ENCODE measurements at places on chromosomes 3 and 15.

- DNase-seq, result no peak
These were observed 148 bp downstream of the RBMS3 start for GRCh38 chr3:29281094-29281343.

GRCh38 chr3:4742359-4742758 lies 236.9 kb upstream of the BHLHE40 start:
- DNase-seq, result no peak

DNA sequence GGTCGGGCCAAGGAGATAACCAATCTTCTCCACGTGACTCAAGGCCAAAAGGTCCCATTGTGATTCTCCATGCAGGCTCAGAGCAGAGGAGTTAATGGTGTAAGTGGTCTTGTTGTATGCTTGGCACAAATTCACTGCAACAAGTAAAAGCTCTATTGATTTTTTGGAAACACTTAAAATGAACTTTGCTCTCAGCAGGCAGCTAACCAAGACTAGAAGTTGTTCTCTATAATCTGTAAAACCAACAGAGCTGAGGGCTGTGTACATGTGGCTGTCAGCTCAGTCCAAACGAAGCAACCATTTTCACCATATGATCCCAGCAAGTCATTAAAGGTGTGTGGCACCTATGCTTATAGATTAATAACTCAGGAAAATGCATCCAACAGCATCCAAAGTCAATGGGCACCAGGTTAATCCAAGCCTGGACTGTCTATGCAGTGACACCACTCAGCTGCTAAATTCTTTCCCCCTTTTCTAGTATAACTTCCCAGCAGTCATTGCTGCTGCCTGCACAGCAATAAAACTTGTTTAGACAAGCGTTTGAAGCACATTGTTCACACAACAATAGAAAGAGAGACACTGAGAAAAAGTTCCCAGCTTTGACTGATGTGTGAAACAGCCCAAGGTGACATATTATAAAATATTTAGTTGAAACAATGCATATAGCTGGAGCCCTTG lies 603.8 kb upstream of the ADAMTS9 start:
- no peak for DNase-seq

- DNase-seq, result no peak
These were observed 40.8 kb upstream of the PRR23E start for GRCh38 chr3:127151992-127152650.

DNA sequence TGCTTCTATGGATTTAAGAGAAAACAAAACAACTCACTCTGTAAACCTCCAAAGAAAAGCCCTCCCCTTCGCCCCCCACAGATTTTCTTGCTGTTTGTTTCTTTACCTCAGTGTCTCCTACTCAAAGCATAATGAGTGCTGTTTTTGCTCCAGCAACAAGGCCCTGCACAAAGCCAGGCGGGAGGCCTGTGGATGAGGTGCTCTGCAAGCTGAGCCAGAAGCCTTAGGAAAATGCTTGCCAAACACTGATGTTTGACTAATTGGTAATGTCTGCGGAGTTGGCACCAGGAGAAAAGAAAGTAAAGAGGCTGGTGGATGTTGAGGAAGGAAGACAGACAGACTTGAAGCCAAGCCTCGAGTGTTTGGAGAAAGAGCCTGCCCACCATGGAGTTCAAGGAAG lies 99.7 kb downstream of the RARB start:
- DNase-seq, result no peak

DNA sequence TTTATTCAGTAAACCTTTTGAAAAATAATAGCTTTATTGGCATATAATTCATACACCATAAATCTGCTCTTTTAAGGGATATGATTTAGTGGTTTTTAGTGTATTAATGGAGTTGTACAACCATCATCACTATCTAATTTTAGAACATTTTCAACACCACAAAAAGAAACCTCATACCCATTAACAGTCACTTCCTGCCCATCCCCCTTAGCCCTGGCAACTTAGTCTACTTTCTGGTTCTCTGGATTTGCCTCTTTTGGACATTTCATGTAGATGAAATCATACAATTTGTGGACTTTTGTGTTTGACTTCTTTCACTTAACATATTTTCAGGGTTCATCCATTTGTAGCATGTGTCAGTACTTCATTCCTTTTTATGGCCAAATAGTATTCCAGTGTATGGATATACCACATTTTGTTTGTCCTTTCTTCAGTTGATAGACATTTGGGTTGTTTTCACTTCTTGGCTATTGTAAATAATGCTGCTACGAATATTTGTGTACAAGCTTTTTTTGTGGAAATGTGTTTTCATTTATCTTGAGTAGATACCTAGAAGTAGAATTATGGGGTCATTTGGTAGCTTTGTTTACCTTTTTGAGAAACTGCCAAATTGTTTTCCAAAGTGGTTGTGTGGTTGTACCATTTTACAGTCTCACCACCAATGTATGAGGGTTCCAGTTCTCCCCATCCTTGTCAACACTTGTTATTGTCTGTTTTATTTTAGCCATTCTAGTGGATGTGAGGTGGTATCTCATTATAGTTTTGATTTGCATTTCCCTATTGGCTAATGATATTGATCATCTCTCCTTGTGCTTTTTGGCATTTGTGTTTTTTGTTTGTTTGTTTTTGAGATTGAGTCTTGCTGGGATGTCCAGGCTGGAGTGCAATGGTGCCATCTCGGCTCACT lies 45.8 kb downstream of the SMAD3 start:
- DNase-seq, result no peak

DNA sequence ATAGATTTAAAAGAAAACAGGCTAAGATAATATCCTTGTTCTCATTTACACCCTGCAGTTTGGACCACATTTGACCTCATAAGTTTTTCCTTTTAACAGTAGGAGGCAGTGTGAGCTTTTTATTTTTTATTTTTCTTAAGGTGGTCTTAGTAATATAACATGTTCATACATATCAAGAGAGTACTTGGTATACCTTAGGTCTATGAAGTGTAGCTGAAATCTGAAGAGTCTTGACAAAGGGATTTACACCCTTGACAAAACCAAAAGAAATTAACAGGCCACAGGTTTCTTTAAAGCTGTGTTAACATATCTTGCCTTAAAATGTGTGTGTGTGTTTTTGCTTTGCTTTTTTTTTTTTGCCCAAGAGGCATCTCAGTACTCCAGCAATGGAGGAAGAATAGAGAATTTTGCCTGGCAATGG lies 3.2 kb downstream of the RAP2B start:
- no peak for DNase-seq

- DNase-seq, result no peak
These were observed 439.1 kb upstream of the GRM7 start for GRCh38 chr3:6421666-6422445.

DNA sequence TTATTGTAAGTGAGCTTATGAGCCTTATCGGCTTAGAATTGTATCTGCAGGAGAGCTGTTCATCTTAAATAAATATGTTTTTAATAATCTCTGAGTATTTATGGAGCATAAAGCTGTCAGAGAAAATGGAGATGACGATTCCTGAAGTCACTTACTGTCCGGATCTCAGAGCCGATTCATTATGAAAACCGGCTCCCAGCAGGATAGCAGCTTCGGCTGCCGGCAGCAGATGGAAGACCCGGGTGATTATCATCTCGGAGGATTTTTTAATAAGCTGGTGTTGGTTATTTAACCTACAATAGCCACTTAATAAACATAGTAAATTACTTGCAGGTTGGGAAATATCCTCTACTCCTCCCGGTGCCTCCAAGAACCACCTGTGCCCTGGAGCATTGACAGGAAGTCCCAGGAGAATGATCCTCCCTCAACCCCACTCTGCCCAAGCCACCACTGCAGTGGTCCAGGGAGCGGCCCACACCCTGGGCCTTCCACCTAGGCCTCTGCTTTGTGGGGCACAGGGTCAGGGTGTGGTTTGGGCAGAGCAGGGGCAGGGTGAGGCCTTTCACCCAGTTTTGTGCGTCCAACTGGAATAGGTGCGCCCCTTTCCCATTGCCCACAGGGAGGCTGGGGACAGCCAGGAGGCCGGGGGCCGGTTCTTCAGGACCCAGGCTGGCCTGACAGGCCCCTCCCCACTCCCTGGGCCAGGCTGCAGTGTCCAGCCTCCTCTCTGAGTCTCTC lies 42.2 kb upstream of the PRR23E start:
- DNase-seq, result no peak

DNA sequence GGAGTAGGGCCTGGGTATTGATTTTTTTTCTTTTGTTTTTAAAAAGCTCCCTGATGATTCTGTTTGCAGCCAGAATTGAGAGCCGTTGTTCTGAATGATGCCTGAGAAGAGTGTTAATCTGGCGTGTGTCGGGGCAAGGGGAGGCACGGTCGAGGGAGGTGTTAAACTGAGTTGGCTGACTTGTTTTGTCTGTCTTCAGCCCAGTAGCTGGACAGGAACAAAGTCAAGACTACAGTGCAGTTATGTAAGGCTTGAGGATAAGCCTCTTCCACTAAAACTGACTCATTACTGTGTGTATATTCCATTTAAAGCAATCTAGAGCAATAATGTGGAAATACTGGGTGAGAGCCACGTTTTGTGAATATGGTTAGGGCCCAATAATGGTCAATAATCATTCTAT lies 119.0 kb upstream of the DLG1 start:
- DNase-seq, result no peak

DNA sequence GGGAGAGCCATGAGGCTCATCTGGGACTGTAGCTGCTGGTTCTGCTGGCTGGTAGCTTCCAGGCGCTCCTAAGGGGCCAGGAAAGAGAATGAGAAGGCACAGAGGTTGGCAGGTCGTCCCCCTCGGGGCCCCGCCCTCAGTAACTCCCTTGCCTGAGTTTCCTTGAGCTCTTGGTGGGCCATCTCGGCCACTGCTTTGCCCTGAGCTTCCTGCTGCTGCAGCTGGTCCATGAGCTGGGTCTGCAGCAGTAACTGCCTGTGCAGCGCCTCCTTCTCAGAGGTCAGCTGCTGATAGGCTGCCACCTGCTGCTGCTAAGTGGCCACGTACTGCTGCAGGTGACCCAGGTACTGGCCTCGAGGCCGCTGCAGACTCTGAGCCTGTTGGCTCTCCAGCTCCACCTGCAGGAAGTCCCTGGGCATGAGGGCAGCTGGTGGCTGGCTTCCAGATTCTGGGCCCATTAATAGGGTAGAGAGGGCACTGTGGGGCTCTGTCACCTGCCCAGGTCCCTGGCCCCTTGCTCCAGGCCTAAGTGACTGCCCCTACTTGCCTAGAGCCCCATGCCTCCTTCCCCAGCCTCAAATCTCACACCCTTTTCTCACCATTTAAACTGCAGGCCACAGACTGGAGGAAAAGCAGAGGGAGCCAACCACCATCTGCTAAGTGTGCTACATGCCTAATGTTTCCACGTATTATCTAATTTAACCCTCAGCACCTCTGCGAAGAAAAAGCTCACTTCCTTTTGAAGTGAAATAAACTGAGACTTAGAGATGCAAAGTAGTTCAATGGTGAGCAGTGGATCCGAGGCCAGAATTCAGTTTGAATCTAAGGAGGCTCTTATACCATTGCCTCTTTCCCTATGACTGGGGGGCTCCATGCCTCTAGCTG lies 10.8 kb upstream of the VPS33B start:
- no peak for DNase-seq

- no peak for DNase-seq
These were observed 30.7 kb upstream of the HES1 start for GRCh38 chr3:194105292-194105691.

GRCh38 chr3:124529826-124530571 lies 200.3 kb upstream of the UMPS start:
- no peak for DNase-seq

DNA sequence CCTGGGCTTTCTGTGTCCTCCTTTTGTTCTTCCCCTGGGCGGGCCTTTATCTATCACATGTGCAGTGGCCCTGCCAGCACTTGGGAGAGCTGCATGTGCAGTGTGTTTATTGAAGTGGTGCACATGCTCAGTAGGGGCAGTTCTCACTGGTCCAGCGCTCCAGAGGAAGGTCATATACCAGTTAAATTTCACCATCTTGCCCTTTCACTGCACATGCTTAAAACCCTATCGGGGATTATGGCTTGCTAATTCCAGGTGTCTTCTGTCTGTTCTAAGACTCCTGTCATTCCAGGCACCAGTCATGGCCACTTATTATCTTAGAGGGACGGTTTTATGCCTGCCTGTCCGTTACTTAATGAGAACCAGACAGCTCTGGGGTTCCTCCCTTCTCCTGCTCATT lies 52.2 kb downstream of the ROPN1B start:
- DNase-seq, result no peak

DNA sequence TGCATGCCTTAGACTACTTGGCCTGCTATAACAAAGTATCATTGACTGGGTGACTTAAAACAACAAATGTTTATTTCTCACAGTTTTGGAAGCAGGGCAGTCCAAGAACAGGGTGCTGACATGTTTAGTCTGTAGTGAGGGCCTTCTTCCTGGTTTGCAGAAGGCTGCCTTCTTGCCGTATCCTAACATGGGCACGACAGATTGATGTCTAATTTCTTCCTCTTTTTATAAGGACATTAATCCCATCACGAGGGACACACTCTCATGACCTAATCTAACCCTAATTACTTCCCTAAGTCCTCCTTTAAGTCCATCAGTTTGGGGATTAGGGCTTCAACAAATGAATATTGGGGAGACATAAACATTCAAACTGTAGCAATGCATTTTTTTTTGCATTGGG lies 10.9 kb upstream of the GOLGA8B start:
- DNase-seq, result no peak

- no peak for DNase-seq
These were observed 21.6 kb downstream of the GADL1 start for GRCh38 chr3:30872879-30873278.

- no peak for DNase-seq
These were observed 31.2 kb downstream of the PLA1A start for GRCh38 chr3:119628816-119629445.

DNA sequence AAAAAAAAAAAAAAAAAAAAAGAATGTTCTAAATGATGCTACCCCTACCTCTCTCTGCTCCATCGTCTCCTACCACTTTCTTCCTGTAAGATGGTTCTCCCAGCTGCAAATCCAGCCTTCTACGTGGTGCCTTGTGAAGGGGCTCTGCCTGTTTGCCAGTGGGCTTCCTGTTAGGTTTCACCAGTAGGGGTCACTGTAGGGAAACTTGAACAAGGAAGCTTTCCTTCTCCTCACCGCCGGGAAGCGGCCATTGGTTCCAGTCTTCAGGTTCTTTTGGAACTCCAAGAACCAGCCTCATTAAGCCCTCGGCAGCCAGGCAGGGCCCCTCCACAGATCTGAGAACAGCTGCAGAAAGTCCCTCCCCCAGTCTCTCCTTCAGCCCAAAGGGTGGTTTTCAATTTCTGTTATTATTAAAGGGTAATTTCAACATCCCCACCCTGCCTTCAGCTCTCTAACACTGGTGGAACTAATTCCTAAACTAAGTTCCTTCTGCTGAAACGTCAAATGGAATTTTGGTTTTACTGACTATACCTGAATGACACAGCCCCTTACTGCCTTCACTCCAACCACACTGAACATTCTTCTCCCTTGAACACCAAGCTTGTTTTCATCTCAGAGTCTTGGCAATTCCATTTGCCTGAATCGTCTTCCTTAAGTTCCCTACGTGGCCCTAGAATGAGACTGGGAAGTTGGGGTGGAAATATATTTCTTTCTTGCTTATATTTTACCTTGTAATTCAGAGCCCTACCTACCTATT lies 13.5 kb downstream of the MCCC1 start:
- DNase-seq, result no peak

DNA sequence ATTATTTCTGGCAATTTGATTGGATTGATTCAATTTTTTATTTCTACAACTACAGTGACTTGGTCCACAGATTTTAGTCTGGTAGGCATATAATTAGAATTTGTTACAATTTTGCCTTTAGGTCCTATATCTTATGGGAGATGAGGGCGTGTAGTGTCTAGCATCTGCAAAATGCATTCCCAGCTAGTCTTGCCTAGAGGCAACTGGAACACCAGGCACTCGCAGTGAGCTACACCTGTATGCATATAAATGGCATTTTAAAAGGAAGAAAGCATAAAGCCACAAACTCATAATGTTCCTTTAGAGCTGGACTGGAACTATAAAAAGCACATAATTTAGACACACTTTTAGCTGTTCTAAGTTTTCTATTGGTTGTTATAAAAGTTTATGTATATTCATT lies 17.9 kb upstream of the SPPL2A start:
- no peak for DNase-seq
